Stromal cell of bone marrow (primary cell): ENCODE measurements at places on chromosomes 4 and X.

DNA sequence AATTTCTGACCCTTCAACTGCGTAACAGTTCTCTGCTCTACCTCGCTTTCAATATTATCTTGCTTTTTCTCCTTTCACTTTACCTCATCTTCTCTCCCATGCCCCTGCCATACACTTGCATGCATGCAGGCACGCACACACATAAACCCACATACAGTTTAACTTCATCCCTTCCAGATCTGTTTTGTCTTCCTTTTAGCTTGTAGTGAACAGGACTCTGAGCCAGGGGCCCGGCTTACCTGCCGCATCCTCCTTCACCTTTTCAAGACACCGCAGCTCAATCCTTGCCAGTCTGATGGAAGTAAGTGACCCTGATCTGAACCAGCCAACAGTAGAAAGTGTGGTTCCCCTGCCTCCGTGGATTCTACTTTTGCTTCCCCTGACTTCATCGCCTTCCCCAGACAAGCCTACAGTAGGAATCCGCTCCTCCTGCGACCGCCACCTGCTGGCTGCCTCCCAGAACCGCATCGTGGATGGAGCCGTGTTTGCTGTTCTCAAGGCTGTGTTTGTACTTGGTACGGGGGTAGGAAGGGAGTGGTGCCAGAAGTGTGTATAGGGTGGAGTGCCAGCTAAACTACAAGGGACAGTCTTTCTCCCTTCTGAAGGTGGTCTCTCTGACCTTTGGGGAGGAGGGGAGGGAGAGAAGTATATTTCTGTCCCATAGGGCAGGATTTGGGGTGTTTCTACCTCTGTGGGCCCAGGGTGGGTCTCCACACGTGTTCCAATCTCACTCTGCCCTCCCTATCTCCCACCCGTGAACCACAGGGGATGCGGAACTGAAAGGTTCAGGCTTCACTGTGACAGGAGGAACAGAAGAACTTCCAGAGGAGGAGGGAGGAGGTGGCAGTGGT, 10.7 kb downstream of the MED12 start:
- no peak for DNase-seq

- DNase-seq, result no peak
These were observed 11.5 kb upstream of the GATB start for GRCh38 chr4:151772274-151772673.

DNA sequence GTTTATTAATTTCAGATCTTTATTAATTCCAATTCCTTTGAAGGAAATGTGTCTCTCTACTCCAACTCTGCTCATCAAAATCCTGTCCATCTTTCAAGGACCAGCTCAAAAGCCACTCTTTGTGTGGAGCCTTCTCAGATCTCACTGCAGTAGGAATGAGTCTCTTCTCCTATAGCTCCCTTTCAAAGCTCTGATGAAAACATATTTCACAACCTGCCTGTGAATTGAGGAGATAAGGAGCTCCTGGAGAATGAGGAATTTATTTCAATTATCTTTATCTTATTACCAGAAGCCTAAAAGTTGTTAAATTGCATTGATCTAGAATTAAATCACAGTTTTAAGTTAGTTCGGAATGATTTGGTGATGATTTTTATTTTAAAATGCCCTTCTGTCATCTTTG, 92.6 kb upstream of the TRPC3 start:
- DNase-seq, result no peak

GRCh38 chrX:40188573-40189417, 91.0 kb upstream of the BCOR start:
- DNase-seq, result no peak

DNA sequence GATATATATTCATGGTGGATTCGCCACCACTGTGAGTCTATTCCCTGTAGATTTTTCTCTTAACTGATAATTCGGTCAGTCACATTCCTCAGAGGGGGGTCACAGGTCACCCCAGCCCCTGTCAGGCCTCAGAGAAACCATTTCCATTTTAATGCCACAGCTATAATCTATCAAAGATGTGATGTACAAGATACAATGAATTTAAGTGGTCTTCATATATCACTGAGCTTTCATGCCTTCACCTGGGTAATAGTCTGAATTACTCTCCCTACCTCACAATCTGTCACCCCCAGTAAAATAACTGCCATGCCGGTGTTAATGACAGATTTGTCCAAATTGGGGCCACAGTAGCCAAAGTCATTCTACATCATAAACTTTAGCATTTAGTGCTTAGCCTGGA, 64.7 kb downstream of the NKX6-1 start:
- DNase-seq, result no peak

GRCh38 chr4:174444390-174444789, 77.9 kb downstream of the HPGD start:
- DNase-seq, result no peak

GRCh38 chr4:108219998-108220397, 51.3 kb upstream of the LEF1 start:
- no peak for DNase-seq

GRCh38 chrX:104697294-104697693, 131.3 kb downstream of the IL1RAPL2 start:
- DNase-seq, result no peak

- no peak for DNase-seq
These were observed 497 bp upstream of the THAP9 start for GRCh38 chr4:82900066-82900410.

GRCh38 chr4:636628-637159, 11.3 kb downstream of the PDE6B start:
- no peak for DNase-seq

GRCh38 chrX:111365770-111366325, 46.1 kb downstream of the DCX start:
- DNase-seq, result no peak

DNA sequence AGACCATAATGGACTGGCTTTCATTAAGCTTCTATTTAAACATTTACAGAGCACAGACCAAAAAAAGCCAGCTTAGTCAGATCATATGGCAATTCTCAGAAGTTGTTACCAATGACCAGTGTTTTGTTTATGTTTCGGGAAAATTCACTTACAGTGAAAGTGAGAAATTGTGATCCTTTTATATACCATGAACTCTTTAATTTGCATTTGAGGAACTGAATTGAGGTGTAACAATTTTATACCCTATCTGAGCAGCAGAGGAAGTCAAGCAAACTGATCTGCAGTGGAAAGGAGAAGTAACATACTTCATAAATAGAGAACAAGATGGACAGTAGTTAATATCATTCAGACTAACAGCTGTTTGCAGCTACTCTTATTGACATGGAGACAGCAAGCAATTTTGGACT, 97.1 kb downstream of the TMA16 start:
- no peak for DNase-seq

GRCh38 chr4:109169170-109169569, 133.3 kb downstream of the COL25A1 start:
- DNase-seq, result no peak

DNA sequence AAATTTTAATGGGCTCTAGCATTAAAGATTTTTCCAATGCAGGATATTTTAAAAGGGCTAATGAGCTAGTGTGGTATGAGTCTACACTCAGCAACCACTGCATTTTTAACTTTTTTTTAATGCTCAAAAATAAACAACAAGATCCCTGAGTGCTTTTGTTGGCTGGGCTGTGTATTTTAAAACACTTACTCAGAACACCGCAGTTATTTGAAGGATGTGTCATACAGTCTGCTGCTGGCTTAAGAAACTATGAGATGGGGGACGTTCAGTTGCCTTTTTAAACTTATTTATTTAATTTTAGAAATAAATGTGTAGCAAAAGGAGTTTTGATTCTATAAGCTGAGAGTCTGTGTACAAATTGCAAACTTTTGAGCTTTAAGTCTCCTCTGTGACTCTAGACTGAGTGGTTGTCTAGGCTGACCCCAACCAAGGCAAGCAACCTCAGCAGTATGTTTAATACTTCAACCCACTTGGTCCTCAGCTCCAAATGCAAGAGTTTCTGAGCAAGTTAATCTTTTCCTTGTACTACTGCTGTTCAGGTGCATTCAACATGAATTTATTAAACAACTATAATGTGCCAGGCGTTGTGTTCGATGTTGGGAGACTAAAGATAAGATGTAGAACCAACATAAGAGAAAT, 278.6 kb upstream of the DIPK2B start:
- DNase-seq, result peak; percentile 84

GRCh38 chrX:69237236-69237635, 72.0 kb upstream of the PJA1 start:
- DNase-seq, result no peak

DNA sequence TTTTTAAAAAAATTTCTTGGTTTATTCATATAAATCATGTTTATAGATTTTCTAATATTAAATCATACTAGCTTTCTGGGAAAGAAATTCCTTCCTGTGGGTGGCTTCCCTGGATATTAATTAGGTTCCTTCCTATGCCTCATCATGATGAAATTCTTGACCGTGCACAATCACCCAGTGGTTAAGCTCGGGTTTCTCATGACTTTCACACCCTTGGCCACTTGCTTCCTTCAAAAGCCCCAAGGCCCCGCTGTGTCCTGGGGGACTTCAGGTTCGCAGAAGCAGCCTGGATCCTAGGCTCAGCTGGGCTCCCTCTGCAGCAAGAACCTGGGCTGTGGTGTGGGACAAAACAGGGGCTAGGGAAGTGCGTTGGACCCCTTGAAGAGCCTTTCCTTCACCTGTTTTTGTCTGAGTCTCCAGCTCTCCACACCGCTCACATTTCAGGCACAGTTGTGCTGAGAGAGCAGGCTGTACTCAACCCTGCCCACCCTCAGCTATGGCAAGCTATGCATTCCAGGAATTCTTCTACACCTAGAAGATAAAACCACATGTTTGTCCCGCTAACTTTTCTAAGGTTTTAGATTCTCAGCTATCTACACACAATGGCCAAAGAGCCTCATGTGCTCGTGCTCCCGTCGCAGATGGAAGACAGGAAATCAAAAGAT, 48.9 kb upstream of the TMSB15B start:
- DNase-seq, result peak; percentile 0

DNA sequence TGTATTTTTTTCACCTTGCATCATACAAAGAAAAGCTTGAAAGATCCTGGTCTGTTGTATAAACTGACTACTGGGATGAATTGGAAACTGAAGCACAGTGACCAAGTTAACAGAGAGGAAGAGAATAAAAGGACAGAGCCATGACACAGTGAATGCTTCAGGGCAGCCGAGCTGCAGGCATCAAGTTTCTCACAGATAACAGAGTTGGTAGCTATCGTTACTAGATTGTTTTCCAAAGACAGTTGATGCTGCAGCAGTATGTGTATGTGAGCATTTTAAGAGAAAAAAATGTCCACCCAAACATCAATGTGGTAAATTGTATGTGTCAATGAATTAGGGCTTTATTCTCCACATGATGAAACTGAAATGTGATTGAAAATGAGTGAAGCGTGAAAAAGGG, 1032.7 kb downstream of the ADGRL3 start:
- DNase-seq, result no peak
